ENCODE measurements at places on chromosomes 2 and 18. TPM values are rescaled to one million over a fixed set of nuclear protein-coding genes. Genes with fewer than 3 reads are reported as not detected.

GRCh38 chr2:77962943-77963342 is 440.8 kb upstream of the LRRTM4 start:
- no peak for DNase-seq

- no peak for DNase-seq
Measured at GRCh38 chr2:172448544-172449267, 21.3 kb downstream of the ITGA6 start.

- no peak for DNase-seq
Measured at GRCh38 chr2:22817197-22817596, 567.8 kb upstream of the KLHL29 start.

The EML6 gene
- 10.1 TPM for total RNA-seq

The FTCDNL1 gene
- total RNA-seq: 2.8 TPM
